ENCODE measurements at places on chromosomes 5 and 9.

DNA sequence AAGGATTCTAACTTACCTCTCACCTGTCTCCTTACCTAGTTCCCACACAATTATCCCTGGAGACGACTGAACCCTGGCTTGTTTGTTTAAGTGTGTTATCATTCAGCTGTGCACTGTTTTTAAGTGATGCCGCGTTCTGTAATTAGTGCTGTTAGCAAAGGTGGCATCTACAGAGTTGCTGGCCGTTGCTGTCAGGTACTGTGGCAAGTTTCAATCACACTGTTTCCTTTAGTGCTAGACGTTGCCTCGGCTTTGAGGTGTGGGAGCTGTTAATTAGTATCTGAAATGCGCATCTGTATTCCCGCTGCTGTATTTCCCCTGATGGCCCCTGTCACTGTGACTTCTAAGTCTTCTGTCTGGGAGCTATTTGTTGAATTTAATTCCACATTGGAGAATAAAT is 193.8 kb upstream of the GAS1 start:
- no peaks in the 10 kb centered on the region for H3K4me1 ChIP-seq
- no peak for DNase-seq
- no peaks in the 10 kb centered on the region for H3K27me3 ChIP-seq

DNA sequence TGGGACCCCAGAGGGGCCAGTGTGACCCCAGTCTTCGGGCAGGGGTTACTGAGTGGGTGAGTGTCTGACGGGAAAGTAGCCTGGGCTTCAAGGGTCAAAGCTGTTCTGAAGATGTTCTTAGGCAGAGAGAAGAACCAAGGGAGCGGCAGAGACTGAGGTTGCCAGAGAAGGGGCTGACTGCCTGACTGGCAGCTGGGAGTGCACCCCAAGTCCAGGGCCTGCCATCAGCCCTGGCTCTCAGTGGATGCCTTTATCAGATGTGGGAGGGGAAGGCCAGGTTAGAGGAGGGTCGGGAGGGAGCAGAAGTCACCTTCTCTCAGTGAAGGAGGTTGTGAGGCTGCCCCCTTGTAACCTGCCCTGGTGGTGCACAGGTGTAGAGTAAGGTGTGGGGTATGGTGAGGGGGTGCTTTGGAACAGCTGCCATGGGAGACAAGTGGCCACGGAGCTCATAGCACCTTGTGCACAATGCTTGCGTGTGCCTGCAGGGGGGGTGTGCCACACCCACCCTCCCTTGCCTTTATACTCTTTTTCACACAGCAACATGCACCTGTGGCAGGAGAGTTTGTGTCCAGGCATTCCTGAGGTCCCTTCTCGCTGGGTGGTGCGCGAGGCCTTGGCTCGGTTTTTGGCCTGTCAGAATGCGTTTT is 18.9 kb downstream of the RALGPS1 start:
- DNase-seq: no peak
- H3K4me1 ChIP-seq: no peaks in the 10 kb centered on the region
- H3K27me3 ChIP-seq: no peaks in the 10 kb centered on the region
- no peak overlapping the region for H3K27ac ChIP-seq
- H3K36me3 ChIP-seq: peaks cover 3% of the 10 kb centered on the region

- peaks cover 60% of the 10 kb centered on the region for H3K36me3 ChIP-seq
- no peaks in the 10 kb centered on the region for H3K27me3 ChIP-seq
- no peak for DNase-seq
- H3K4me3 ChIP-seq: peak overlapping the region; percentile 70
- peaks cover 72% of the 10 kb centered on the region for H3K4me1 ChIP-seq
- peak overlapping the region; percentile 88 for H3K27ac ChIP-seq
These were observed 12.5 kb downstream of the ST8SIA4 start for GRCh38 chr5:100890461-100891008.

- H3K4me1 ChIP-seq: peaks cover 1% of the 10 kb centered on the region
- no peak overlapping the region for H3K4me3 ChIP-seq
- H3K36me3 ChIP-seq: peaks cover 70% of the 10 kb centered on the region
- no peaks in the 10 kb centered on the region for H3K27me3 ChIP-seq
- no peak for DNase-seq
- H3K27ac ChIP-seq: no peak overlapping the region
These were observed 246.1 kb downstream of the KDM4C start for GRCh38 chr9:7003861-7004260.

GRCh38 chr9:130327781-130328348 is 62.3 kb downstream of the HMCN2 start:
- no peak for DNase-seq
- H3K36me3 ChIP-seq: no peaks in the 10 kb centered on the region
- no peak overlapping the region for H3K4me3 ChIP-seq
- H3K4me1 ChIP-seq: no peaks in the 10 kb centered on the region

DNA sequence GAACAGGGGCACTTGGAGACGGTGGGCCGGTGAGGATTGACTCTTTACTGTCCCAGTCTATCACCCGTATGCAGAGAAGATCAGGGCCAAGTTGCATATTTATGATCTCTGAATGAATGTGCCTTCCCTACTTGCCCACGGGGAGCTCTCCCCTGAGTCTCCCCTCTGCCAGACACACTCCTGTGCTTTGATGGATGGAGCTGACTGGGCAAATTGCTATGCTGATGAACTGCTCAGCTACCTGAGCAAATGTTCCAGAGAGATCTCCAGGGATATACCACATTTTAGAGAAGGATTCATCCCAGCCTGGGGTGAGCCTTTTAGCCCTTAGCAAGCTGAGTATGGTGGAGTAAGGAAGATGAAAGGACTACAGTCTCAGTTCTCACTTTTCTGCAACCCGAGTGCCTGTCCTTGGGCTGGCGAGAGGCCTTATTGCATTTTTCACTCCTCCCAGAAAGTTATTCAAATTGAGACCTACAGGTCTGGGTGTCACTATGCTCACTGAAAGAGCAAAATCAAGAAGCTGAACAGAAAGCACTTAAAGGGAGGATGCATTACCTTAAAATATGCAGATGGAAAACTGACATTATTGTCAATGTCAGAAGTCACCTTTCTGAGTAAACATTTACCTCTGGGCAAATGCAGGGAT is 526.7 kb upstream of the WWC1 start:
- no peak for DNase-seq
- H3K27ac ChIP-seq: no peak overlapping the region
- H3K27me3 ChIP-seq: no peaks in the 10 kb centered on the region
- H3K4me1 ChIP-seq: no peaks in the 10 kb centered on the region
- H3K4me3 ChIP-seq: no peak overlapping the region
- H3K36me3 ChIP-seq: no peaks in the 10 kb centered on the region

DNA sequence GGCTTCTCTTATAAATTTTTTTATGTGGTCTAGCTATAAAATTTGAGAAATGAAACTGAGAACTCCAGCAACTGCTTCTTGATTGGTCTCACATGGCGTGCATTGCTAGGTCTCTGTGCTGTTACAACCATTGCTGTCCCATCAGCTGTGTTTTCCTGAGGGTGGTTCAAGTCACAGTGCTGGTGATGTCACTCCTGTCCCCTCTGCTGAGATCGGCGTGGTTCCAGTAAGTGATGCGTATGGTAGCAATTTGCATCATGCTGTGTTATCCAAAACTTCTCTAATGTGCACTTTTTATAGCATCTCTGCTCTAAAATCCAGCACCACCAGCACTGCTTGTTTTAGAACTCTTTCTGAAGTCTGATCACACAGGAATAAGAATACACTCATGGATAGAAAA is 112.6 kb upstream of the ZNF608 start:
- H3K4me3 ChIP-seq: no peak overlapping the region
- no peaks in the 10 kb centered on the region for H3K27me3 ChIP-seq
- no peaks in the 10 kb centered on the region for H3K36me3 ChIP-seq
- H3K4me1 ChIP-seq: peaks cover 17% of the 10 kb centered on the region
- peak; percentile 26 for DNase-seq
- H3K27ac ChIP-seq: peak overlapping the region; percentile 46

DNA sequence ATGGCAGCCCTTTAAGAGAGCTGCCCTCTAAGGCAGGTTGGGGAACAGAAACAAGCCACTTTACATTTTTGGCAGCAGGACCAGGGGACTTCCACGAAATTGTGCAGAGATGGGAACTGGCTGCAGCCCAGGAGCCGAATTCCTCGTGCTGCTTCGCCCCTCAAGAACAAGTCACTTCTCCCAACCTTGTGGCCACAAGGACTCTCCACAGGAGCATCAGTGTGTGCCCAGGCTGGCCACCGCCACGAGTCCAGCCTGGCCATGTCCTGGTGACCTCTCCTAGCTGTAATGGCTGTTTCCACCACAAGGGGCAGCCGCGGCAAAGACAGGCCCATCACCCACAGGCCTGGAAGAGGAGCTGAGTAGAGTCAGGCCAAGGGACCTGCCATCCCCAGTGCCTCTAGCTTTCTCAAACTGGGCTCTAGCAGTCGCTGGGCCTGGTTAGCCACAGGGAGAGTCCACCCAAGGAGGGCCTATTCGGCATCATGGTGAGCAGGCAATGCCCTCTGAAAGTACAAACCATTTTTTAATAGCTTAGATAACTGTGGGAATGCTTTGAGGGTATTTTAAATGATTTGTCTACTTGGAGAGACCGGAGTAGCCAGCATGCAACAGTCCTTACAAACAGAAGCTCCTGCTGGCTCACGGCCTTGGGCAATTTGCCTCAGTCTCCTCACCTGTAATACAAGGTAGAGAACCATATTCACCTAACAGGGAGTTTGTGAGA is 129.0 kb downstream of the COL23A1 start:
- H3K36me3 ChIP-seq: no peaks in the 10 kb centered on the region
- DNase-seq: peak; percentile 27

- no peak for DNase-seq
- H3K36me3 ChIP-seq: no peaks in the 10 kb centered on the region
- peaks cover 66% of the 10 kb centered on the region for H3K27me3 ChIP-seq
- H3K4me3 ChIP-seq: no peak overlapping the region
- peaks cover 22% of the 10 kb centered on the region for H3K4me1 ChIP-seq
These were observed 4.1 kb downstream of the LMX1B start for GRCh38 chr9:126617823-126618165.

DNA sequence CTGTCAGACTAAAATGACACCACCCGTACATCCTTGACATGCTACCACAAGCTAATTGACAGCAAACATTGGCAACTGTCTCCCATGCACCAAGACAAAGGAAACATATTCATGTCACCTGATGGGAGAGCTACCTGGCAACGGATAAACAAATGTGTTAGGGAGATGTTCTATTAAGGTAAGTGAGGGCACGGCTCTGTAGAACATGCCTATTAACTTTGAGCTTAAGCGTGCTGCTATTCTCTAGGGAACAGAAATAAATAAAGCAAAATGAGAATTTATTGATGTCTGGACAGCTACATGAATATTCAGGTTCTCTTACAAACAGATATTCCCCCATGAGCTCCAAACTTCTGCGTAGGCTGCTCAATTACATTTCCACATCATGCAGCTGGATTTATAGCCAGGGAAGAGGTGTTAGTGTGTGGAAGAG is 361.4 kb upstream of the RFX3 start:
- no peak overlapping the region for H3K4me3 ChIP-seq
- no peak overlapping the region for H3K27ac ChIP-seq
- no peak for DNase-seq
- H3K36me3 ChIP-seq: no peaks in the 10 kb centered on the region
- H3K4me1 ChIP-seq: no peaks in the 10 kb centered on the region
- peaks cover 1% of the 10 kb centered on the region for H3K27me3 ChIP-seq
